ENCODE measurements at places on chromosomes 7 and 10.

DNA sequence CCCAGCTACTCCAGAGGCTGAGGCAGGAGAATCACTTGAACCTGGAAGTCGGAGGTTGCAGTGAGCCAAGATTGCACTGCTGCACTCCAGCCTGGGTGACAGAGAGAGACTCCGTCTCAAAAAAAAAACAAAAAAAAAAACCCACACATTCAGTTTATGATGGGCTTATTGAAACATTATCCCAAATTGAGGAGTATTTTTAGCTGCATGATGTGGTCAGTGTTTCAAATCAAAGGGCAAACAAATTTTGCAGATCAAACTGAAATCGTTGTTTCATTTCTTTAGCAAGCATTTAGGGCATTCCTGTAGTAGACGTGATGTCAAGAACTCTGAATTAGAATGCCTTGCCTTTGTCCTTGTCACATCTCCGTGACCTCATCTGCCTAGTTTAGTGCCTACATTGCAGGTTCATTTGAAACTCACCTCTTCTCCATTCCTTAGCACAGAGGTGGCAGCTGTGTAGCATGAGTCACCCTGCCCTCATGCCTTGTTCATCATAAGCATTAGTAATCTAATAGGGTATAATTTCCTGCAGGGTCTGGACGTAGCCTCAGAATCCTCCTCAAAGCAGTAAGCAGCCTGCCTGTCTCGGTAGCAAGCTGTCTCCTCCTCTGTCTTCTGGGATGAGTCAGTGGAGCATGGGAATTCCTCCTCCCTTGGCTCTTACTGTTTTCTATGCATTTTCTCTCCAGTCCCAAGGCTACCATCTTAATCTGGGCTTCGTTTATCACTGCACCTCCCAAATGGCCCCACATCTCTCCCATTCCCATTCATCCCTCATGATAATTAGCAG, 73.8 kb downstream of the CUL1 start:
- DNase-seq: no peak

DNA sequence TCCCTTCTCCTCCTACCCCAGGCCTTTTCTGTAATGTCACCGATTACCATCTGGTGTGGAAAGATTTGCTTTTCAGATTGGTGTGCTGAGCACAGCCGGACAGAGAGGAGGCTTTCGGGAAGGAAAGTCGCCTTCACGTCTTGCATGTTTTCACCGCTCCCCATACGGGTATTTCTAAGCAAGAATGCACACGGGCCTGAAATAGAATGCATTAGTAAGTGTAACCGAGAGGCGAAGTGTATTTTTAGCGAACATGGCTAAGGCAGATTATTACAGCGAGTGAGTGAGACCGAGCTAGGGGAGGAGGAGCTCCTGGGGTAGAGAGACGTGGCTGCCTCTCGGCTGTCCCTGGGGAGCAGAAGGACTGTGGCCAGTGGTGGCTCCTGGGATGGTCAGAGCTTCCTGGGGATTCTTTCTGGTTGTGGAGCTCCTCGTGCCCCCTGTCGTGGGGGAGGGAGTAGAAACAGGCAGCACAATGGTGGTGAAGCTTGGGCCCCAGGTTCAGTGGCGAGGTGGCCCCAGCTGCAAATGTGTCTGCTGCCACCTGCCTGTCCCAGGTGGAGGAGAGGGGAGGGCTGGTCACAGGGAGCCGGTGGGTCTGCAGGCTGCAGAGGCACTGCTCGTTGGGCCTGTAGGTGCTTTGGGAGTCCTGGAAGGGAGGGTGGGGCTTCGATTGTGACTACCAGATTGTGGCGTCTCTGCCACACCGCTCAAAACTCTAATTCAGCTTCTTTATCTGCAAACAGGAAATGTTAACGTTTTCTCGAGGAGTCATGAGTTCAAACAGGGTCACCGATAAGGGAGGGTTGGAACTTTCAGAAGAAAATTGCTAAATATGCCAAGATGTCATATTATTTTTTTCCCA, 135.8 kb downstream of the CAMK1D start:
- no peak for DNase-seq

DNA sequence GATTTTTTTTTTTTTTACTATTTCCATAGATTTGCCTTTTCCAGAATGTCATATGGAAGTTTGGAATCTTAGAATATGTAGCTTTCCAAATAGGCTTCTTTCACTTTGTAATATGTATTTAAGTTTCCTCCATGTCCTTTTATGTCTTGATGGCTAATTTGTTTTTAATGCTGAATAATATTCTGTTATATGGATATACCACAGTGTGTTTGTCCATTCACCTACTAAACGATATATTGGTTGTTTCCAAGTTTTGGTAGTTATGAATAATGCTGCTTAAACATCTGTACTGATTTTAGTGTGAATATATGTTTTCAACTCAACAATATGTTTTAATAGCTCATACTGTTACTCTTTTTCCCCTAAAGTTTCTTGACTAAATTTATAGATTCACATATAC, 669.8 kb upstream of the PCDH15 start:
- DNase-seq: no peak

DNA sequence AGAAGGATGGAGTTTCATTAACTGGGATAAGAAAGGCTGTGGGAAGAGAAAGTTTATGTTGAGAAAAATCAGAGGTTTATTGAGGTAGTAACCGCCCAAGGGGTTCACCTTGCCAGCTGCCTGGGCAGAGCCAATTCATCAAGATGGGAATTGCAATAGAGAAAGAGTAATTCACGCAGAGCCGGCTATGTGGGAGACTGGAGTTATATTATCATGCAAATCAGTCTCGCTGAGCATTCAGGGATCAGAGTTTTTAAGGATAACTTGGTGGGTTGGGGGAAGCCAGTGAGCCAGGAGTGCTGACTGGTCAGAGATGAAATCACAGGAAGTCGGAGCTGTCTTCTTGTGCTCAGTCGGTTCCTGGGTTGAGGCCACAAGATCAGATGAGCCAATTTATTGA, 70.6 kb downstream of the MALRD1 start:
- no peak for DNase-seq

- DNase-seq: no peak
Measured at GRCh38 chr10:3902054-3902808, 117.2 kb upstream of the KLF6 start.
